ENCODE measurements at places on chromosomes 16 and 17.

- peak; percentile 34 for DNase-seq
Measured at GRCh38 chr16:54647725-54648221, 282.9 kb upstream of the IRX5 start.

DNA sequence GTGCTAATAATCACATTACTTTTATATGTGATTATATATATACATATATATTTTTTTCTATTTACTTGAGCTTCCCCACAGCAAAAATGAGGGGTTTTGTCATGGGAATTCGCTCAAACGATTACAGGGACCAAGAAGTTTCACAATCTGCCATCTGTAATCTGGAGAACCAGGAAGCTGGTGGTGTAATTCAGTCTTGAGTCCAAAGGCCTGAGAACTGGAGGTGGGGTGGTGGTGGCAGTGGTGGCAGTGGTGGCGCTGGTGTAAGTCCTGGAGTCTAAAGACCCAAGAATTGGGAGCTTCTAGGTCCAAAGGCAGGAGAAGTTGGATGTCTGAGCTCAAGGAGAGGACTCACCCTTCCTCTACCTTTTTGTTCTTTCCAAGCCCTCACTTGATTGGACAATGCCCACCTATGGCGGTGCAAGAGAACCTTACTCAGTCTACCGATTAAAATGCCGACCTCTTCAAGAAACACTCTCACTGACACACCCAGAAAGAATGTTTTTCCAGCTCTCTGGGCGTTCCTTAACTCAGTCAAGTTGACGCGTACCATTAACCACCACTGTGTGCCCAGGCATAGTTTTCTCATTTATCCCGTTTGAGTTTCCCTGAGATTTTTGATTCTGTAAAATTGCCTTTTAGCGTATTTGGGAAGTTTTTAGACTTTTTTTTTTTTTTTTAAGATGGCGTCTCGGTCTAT is 31.9 kb downstream of the POLR2A start:
- DNase-seq: no peak

- no peak for DNase-seq
Measured at GRCh38 chr17:43816336-43817320, 16.3 kb downstream of the MPP3 start.

DNA sequence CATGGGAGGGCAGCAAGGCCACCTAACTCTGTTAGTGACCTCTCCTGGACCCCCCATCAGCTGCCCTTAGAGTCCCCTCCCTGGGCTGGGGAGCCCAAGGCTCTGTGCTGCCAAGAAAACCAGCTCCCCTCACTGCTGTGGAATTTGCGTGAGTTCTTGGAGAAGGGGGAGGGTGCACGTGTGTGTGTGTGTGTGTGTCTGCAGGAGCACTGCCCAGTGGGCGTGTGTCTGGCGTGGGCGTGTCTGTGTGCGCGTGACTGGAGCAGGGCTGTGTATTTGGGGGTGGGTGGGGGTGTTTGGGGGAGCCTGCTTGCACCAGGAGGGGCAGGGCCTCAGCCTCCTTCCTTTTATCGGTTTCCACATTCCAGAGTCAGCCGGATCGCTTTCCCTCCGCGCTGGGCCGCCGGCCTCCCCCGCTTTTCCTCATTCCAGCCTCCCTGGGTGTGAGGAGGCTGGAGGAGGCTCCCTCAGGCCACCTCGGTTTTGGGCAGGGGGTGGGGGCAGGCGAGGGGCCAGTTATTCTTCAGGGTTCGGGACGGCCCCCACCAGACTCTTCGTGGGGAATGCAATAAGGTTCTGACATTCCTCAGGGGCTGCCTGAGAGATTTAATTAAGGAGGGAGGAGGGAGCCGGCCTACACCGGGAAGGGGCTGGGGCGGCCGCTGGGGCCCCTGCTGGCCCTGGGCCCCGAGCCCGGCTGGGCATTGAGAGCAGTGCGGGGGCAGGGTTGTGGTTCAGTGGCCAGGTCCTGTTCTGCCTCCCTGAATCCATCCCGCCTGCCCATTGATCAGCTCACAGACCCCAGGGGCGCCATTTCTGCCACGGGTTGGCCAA is 2.5 kb downstream of the VASN start:
- no peak for DNase-seq

DNA sequence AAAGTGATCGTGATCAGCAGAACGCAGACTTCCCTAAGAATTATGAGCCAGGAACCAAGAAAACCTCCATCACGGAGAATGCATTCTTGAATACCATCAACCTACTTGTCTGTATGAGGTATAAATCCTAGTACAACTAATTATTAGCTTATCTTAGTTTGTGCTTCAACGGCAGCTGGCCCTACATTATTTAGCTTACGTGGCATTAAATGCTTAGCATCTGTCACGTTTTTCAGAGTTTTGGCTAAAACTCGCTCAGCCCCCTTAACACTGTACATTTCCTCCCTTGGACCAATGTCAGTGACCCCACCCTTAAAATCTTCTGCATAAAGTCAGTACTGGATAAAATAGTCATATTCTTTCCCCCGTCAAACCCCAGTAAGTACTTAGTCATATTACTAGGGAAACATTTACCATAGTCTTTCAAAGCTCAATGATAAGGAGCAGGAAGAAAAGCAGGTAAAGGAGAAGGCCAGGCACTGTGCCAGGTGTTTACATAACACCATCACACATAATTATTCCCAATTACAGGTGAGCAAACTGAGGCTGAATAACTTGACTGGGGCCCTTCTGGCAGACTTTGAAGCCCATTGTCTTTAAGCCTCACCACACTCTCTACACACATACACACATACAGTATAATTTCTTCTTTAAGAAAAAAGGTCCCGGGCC is 16.6 kb upstream of the TXNDC11 start:
- DNase-seq: no peak

- no peak for DNase-seq
Measured at GRCh38 chr17:49210158-49211029, at the start of the genes ABI3 and GNGT2. ABI3 (plus strand) TSS chr17:49210707; CDS start chr17:49210725, 18 bp downstream. GNGT2 (minus strand) TSS chr17:49210574; CDS start chr17:49207422, 3,152 bp downstream.

GRCh38 chr17:68057531-68057952 is 22.0 kb downstream of the KPNA2 start:
- no peak for DNase-seq

GRCh38 chr17:20920815-20921199 is 122.0 kb downstream of the USP22 start:
- DNase-seq: no peak

- DNase-seq: no peak
Measured at GRCh38 chr17:70318051-70318450, 148.7 kb downstream of the KCNJ2 start.

Measured in NCI-H1417 treated with DMSO at 0.1 percent for 48 hours (cell line).